ENCODE measurements at places on chromosomes 7 and 10.

DNA sequence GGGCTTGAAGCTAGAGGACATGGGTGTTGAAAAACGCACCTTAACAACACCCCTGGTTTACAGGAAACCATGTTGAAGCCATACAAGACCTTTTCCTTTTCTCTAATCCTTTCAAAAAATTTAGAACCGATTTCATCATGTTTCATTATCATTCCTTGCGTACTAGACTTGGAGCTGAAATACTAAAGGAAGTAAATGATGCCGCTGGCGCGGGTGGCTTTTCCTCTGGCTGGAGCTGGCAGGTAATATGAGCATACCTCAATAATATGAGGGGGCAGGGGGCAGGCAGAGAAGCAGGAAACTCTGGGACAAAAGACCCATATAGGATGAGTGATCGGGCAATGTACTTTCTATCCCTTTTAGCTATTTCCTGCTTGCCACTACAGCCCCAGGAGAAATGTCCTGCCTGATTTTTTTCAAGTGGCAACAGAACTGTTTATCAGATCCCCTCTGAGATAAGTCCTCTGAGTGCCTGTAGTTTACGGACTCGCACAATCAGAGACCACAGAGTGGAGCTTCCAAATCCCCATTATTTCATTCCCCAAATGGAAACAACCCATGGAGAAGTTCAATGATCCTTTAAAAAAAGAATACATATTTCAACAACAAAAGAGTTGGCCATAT, 450.1 kb downstream of the KCNMA1 start:
- no peak for DNase-seq

DNA sequence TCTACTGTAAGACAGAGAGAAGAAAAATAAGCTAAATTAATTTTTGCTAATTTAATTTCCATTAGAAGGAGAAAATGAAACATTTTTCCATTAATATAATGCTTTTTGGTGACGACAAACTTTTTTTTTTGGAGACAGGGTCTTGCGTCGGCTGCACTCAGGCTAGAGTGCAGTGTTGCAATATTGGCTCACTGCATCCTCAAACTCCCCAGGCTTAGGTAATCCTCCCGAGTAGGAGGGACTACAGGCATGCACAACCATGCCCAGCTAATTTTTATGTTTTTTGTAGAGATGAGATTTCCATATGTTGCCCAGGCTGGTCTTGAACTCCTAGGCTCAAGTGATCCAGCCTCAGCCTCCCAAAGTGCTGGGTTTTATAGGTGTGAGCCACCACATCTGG, 229.8 kb upstream of the LRRN3 start:
- no peak for DNase-seq

DNA sequence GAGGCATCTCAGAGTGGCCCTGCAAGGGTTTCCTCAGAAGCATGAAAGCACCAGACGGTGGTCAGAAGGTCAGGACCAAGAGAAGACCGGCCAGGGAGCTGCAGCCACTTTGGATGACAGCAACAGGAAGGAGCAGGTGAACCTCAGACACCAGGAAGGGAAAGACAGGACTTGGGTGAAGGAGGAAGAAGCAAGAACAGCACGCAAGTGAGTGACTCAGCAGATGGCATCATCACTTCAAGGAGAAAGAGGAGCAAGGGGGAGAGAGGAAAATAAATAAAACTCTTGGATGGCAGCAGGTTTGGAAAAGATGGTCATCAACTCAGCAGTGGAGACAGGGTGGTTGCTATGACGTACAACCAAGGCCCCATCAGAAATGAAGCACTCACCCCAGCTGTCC, 31.6 kb downstream of the NCAPG2 start:
- DNase-seq = no peak

GRCh38 chr7:5418285-5418582, 5.4 kb downstream of the TNRC18 start:
- no peak for DNase-seq

GRCh38 chr10:110286841-110287240, 17.9 kb downstream of the SMNDC1 start:
- DNase-seq = no peak

GRCh38 chr10:88042160-88043100, 179.0 kb downstream of the PTEN start:
- DNase-seq = peak; percentile 27

DNA sequence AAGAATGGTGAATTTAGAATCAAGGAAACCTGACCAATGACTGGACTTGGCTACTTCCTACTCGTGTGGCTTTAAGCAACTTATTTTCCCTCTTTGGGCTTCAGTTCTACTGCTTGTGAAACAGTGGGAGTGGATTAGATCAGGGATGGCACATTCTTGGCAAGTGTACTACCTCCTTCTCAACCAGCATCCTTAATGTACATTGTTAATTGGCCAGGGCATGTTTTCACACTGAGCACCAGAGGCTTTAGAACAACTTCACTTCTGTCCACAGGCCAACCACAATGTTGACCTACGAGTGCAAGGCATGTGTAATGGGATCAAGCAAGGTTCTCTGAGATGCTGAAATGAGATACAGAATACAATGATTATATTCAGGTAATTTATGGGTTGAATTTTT, 315.3 kb downstream of the ADRA2A start:
- no peak for DNase-seq

DNA sequence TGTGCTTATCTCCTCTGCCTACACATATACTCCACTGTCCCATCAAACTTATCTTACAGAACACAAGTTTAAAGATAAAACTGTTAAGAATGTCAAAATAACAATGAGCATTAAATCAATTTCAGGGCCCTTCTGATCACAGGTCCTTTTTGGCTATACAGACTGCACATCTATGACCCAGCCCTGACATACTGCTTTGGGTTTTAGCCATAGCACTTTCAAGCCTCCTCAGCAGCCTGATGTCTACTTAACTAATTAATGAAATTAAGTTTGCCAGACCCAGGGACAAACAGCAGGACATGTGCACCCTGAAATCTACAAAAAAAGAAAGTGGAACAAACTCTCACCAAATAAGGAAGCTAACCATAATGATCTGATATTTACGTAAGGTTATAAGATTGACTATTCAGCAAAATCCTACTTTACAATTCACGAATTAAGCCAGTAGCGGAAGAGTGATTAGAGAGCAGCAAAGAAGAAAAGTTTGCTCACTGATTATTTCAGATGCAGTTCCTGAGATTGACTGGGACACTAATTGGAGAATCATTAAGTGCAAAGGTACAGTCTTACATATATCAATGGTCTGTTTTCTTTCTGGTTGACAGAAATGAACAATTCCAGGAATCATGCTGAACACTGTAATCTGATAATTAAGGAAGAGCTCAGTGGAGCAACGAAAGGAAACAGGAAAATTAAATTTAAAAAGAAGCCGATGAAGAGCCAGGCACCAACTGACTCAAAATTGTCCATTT, 669.3 kb upstream of the LRRN3 start:
- no peak for DNase-seq

- no peak for DNase-seq
These were observed 179.9 kb downstream of the DIP2C start for GRCh38 chr10:509361-510102.

GRCh38 chr10:18658271-18659124, 733 bp upstream of the ARL5B start:
- peak; percentile 46 for DNase-seq

- DNase-seq = no peak
These were observed 255.4 kb downstream of the SDHAF3 start for GRCh38 chr7:97372882-97373281.

DNA sequence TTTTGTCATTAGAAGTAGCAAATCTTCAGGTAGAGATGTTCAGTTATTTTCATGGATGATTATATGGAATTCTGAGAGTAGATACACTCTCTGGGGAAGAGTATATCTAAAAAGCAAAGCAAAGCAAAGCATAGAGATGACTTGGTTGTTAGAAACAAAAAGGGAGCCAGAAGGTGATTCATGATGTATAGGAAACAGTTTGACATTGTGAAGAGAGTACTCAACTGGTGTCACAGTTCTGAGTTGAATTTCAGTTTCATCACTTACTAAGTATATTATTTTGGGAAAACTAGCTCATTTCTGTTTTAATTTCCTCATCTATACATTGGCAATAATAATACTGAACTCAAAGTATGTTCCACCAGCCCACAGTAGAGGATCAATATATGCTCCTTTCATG, 86.8 kb downstream of the SEMA3C start:
- no peak for DNase-seq

- DNase-seq = no peak
These were observed 28.2 kb downstream of the MINDY4 start for GRCh38 chr7:30799206-30799975.

GRCh38 chr10:15585303-15585715, 134.4 kb downstream of the ITGA8 start:
- DNase-seq = peak; percentile 65

DNA sequence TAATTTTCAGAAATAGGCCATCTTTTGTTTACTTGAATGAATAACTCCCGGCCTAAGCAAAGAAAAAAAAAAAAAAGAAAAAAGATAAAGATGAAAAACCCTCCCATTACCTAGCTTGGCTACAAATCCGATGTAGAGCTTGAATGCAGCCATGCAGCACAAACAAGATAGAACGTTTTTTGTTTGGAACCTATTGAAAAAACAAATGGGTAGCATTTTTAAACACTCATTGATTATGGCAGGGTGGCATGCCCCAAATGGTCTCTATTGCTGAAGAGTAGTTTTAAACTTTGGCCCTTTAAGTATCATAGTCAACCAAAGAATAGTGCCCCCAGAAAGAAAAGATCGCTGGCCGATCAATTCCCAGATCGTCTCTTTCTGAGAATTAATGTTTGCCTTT, 84.4 kb downstream of the VTI1A start:
- no peak for DNase-seq

DNA sequence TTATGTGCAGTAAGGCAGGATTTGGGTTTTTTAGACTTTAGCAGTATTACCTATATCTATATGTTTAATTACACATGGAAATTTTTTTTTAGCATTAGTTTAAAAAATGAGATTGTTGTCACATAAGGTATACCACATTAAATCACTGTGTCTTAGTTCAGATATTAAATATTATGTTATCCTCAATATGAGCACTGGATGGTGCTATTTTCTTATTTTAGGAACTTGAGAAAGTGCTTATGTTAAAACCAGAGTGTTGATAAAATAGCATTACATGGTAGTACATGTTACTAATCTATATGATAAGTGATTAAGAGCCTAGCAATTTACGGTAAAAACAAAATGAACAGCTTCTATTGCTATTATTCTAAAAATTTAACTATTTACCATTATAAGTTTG, 28.8 kb downstream of the MIOS start:
- no peak for DNase-seq

GRCh38 chr7:151755131-151755801, 121.6 kb downstream of the PRKAG2 start:
- DNase-seq = no peak

- peak; percentile 38 for DNase-seq
These were observed 200.3 kb downstream of the PRPF18 start for GRCh38 chr10:13787015-13787421.

- DNase-seq = no peak
These were observed 336.9 kb upstream of the CDC14C start for GRCh38 chr7:48587475-48587874.
